ACHN (cell line): ENCODE measurements at places on chromosomes 3 and 15.

GRCh38 chr15:57443486-57443885 lies 67.2 kb downstream of the CGNL1 start:
- no peak for DNase-seq

- no peak for DNase-seq
Measured at GRCh38 chr15:80485370-80486164, 81.4 kb downstream of the ARNT2 start.

GRCh38 chr15:81165535-81165934 lies 31.1 kb upstream of the IL16 start:
- DNase-seq = no peak

DNA sequence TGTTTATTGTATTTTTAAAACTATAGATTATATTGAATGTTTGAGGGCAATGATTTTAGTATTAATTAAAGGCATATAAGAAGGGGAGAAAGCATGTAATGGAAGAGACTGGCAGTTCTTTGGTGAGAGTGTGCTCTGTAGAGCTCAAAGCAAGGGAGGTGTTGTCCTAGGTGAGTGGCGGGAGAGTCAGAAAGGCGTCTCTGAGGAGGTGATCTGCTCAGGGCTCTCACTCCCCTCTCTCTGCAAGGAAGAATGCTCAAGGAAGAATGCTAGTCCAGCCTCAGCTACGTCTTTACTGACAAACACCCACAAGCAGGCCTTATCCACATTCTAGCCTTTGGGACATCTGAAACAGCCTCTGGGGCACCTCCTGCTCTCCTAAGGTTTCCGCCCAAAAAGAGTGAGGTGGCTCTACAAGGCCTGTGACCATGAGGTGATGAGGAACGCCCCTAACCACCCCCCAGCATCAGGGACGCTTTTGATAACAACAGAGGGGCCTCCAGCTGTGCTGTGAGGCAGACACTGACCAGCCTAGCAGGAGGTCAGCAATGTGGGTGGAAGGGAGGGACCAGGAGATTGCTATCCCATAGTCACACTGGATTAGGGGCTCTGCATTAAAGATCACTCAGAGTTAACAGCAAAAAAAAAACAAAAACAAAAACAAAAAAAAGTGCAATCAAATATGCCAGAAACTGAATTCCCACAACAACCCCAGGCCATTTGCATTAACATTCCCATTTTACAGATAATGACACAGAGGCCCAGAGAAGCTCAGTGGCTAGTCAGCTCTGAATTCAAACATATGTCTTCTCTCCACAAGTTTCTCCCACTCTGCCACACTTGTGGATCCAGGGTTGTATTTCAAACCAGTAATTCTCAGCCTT lies 202.2 kb upstream of the CTNNB1 start:
- no peak for DNase-seq

DNA sequence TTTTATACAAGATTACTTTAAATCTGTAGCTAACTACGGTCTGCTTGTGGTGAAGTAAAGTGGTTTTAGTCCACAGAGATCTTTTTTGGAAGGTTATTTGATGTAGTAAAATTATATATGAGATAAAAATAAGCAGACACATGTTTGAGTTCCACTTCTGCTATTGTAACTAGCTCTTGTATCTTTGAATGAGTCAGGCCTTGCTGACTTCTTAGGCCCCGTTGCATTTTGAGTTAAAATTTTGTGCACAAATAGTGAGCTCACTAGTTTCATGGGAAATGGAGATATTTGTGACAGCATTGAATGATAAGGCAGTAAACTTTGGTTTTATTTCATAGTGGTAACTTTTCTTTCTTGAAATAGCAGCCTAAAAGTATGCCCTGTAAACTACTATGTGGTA lies 42.6 kb downstream of the ARIH1 start:
- DNase-seq = no peak

GRCh38 chr3:178084938-178085816 lies 451.1 kb upstream of the KCNMB2 start:
- DNase-seq = no peak

DNA sequence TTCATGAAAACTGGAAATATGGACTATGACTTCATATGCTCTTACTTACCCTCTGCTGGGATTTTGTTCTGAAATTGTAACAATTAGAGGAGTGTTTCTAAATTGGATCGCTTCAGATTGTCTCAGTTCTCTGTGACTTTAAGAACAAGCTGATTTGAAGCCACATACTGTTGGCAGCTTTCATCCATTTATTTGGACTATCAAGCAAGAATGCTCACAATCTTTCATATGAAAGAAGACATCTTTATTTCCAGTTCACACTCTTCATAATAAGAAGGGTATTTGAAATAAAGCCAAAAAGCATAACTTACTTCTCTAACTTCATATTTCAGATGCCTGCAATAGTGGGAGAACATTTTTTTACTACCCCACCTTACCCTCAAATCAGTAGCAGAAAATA lies 491.6 kb upstream of the TPRG1 start:
- no peak for DNase-seq

DNA sequence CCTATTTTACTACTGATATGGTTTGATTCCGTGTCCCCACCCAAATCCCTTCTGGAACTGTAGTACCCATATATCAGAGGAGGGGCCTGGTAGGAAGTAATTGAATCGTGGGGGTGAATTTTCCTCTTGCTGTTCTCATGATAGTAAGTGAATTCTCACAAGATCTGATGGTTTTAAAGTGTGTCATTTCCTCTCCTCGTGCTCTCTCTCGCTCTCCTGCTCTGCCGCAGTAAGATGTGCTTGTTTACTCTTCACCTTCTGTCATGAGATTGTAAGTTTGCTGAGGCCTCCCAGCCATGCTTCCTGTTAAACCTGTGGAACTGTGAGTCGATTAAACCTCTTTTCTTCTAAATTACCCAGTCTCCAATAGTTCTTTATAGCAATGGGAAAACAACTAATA lies 81.2 kb upstream of the ZBTB20 start:
- DNase-seq = no peak

GRCh38 chr3:164332831-164333802 lies 745.2 kb downstream of the SI start:
- DNase-seq = no peak
